ENCODE measurements at places on chromosomes 13 and 19.

- DNase-seq, result no peak
Measured at GRCh38 chr13:108895220-108895704, 265.9 kb downstream of the MYO16 start.

DNA sequence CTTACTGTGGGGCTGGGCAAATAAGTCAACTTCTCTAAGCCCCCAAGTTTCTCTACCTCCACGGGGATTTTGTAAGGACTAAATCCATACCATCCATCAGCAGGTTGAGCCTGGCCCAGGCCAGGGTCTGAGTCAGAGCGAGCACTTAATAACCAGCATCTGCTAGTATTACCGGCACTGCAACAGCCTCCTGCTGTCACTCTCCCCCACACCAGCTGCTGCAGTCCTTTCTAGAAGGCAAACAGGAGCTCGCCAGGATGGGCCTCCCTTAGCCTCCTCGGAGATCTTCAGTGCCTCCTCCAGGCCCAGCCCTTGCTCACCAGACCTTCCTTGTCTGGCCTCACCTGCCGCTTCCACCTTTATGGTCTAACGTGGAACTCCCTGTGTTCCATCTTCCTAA is 3.2 kb downstream of the NAPA start:
- no peak for DNase-seq

DNA sequence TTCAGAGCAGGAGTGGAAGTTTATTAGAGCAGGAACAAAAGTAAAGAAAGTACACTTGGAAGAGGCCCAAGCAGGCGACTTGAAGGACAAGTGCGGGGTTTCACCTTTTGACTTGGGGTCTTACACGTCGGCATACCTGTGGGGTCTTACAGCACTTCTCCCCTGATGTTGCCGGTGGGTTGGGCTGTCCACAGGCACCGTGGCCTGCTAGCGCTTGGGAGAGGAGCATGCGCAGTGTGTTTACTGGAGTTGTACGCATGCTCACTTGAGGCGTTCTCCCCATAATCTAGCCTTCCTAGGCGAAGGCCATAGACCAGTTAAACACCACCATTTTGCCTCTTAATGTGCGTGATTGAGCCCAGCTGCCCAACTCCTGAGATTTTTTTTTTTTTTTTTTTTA is 25.0 kb upstream of the PLEKHF1 start:
- no peak for DNase-seq

GRCh38 chr19:3969435-3970312 is 1.2 kb downstream of the DAPK3 start:
- DNase-seq, result no peak

- DNase-seq, result no peak
Measured at GRCh38 chr13:25585000-25585399, 213.2 kb downstream of the ATP8A2 start.

DNA sequence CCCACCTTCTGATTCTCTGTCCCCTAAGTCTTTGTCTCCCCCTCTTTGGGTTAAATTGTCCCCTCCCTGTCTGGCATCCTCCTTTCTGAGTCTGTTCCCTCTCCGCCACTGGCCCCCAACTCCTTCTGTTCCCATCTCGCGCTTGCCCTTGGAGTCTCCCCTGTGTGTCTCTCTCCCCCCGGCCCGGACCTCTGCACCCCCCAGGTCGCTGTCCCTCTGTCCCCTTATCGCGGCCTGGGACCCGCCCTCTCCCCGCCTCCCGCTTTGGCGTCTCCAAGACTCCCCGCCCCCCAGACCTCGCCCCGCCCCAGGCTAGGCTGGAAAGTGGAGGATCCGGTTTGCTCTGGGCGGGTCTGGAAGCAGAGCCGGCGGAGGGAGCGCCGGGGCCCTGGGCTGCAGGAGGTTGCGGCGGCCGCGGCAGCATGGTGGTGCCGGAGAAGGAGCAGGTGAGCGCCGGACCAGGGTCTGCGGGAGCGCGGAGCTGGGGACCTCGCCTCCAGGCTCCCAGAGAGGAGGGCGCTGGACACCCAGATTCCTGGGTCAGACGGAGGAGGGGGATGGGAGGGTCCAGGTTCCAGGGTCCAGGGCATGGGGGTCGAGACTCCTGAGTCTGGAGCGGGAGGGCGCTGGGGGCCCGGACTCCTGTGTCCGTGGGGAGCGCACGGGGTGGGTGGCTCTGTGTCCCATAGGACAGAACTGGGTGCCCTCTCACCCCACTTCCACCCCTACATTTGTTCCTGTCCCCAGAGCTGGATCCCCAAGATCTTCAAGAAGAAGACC is at the start of gene TRPM4:
TRPM4 (plus strand) TSS at position 348 of the 780 bp plus-strand sequence; CDS start at position 423, 75 bp downstream.
- peak; percentile 62 for DNase-seq

DNA sequence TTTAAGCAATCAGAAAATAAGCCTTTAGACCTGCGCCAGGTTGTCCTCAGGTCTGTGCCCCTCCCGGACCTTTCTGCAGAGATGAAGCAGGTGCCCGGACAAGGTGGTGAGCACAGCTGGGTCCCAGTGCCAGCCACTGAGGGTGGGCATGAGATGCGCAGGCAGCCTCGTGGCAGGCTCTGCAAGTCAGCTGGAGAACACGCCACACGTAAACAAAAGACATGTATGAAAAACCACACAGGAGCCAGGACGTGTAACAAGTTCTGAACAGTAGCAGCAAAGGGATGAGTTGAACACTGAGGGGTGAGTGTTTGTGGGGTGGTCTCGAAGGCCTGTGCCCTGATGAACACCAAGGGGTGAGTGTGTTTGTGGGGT is 68.8 kb upstream of the MCF2L start:
- DNase-seq, result no peak

GRCh38 chr19:19098084-19098702 is 34.4 kb downstream of the SLC25A42 start:
- no peak for DNase-seq

DNA sequence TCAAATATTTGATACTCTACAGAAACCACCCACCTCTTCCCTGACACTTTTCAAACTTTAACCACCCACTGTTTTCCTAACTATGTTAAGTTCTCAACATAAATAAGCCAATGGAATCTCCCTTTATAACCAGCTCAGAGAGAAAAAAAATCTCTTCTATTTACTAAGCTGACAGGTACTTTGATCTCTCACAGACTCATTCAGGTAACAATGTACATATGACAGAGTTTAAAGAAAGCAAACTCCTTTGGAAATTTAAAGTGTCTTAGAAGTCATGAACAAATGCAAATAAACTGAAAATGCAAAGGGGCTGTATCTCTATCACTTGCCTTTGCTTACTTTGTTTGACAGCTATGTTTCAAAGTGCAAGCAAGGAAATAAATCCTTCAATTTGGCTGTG is 109.3 kb downstream of the KLF12 start:
- no peak for DNase-seq

- DNase-seq, result peak; percentile 22
Measured at GRCh38 chr13:72726726-72727416, 558 bp downstream of the MZT1 start.

DNA sequence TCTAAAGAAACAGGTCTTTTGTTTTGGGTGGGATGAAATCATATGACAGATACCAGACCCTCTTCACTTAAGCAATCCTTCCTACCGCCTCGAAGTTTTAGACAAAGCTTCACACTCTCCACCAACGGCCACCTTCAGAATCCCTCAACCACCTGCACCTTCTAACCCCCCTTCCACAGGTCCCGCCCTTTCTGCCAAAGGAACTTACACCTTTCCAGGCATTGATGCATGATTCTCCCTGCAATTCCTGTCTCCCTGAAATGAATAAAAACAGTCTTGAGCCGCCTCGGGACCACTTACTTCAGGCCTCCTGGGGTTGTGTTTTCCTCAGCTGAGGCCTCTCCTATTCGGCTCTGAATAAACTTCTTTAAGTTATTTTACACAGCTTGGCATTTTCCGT is 859 bp downstream of the ZNF433 start:
- no peak for DNase-seq

DNA sequence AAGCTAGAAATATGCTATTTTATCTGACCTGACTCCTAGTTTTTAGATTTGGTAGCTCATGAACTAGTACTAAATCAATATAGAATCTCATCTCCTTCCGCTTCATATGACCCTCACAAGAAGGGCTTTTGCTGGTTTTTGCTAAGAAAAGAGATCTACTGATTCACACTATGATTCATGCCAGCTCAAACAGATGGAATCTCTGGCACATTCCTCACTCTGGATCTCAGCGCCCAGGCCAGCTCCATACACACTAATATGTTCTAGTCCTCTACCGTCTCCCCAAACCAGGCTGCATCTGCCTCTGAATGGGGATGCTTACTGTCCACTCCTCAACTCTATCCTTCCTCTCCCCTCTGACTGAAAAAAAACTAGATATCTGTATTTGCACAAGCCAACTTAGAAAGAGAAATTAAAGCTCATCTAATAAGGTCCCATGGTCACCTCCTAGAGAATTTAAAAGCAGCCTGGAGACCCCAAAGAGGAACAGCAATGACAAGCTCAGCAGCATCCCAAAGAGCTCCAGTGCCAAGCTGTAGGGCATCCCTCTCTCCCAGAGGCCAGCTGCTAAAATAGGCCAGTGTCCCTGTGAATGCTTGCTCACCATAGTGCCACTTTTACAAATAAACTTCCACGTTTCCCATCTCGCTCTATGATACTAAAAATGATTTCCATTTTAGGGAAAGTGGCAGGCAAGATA is 74.9 kb downstream of the LHFPL6 start:
- peak; percentile 32 for DNase-seq

GRCh38 chr19:19542507-19542906 is 4.4 kb downstream of the CILP2 start:
- DNase-seq, result no peak

GRCh38 chr19:12913851-12914690 is 5.0 kb downstream of the SYCE2 start:
- DNase-seq, result no peak

- no peak for DNase-seq
Measured at GRCh38 chr13:97913206-97913605, 40.3 kb upstream of the IPO5 start.

- DNase-seq, result peak; percentile 35
Measured at GRCh38 chr13:110887597-110888333, 27.1 kb downstream of the ANKRD10 start.

DNA sequence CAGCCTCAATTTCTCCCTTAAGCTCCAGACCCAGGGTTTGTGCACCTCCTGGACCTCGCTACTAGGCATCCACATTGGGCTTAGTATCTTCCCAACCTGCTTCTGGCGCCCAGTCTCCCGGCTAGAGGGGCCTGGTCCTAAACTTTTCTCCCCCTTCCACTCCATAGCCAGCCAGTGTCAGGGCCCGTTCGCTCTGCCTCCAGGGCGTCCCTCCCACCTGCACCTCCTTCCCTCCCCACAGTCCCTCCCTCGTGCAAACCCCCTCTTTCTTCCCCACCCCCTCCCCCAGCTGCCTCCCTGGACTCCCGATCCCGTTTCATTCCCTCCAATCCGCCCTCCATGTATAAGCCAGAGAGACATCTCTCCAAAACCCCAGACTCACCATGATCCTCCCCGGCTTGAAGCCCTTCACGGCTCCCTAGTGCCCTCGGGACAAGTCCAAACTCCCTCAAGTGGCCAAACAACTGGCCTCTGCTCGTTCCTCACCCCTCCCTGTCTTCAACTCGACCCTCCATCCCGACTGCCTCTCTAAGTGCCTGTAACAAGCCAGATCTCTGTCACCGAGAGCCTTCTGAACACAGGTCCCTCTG is 997 bp upstream of the SAMD4B start:
- DNase-seq, result no peak

DNA sequence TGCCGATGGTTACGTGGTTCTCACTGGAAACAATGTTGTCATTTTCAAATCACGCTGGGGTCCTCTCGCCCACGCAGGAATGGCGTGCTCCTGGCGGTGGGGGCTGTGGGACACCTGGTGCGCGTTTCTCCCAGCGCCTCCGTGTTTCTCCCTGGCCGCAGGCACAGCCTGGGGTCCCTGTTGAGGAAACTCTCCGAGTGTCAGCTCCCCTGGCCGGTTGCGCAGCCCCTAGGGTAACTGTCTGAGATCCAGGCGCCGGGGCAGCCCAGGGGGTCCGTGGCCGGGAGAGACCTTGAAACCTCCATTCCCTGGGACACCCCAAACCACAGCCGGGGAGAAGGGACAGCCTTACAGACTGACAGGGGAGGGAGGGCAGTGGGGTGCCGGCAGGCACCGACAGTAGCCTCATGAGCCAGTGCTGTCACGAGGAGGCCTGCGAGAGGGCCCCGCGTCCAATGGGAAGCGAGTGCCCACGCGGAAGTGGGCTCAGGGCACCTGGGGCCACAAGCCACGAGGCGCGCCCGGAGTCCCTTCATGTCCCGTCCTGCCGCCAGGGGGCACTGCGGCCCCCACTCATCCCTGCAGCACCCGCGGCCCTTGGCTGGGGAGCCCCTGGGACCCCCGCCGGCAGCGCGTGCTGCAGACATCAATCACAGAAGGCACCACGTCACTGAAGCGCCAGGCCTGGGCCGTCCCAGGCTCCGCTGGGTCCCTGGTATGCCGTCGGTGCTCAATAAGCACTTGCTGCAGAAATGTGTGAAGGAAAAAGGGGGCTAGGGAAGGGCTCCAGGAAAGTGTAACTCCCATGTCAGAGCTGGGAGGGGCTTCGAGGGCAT is 9.5 kb downstream of the ADAMTSL5 start:
- no peak for DNase-seq

DNA sequence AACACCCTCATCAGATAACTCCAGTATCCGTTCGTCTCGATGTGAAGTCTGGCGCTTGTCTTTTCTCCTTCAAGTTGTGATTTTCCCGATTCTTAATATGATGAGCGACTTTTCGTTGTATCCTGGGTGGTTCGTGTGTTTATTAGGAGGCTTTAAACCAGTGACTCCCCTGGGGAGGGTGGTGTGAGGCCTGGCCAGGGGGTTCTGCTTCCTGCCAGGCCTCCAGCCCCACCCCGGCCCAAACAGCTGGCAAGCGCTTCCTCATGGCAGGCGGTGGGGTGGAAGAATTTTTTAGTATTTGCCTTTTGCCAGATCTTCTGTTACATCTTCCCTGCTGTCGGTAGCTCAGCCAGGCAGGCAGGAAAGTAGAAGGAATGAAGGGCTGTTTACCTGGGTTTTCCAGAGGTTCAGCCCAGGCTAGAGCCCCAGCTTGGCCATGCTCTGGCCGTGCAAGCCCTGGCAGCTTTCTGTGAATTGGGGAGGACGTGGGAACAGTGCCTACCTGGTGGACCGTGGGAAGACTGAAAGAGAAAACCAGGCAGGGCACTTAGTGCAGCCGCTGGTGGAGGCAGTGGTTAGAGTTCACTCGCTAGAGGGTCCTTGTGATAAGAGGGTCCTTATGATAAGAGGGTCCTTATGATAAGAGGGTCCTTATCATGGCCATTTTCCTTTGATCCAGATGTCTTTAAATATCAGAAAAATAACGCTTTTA is 37.7 kb upstream of the DCUN1D2 start:
- DNase-seq, result no peak

GRCh38 chr13:94192431-94192975 is 287.0 kb downstream of the DCT start:
- no peak for DNase-seq

DNA sequence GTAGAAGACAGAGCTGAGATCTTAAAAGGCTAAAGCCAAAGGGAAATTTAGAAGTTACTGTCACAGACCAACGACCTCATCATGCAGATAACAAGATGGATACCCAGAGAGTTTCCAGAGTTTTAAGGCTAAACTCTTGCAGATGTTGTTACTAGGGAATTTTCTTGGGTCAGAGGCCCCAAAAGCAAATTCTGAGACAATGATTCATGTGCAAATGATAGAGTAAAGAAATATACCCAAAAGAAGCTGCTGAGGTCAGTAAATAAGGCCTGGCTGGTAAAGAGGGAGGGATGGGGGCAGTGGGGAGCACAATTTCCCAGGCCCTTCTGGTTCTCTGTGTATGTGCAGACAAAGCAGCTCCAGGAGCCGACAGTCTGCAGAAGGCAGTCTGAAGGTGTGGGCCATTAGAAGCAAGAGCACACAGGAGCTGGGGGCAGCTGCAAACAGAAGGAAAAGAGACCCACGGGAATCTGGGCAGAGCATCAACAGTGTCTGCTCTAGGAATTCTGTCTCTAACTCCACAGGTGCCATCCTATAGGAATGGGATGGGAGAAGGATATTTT is 330.8 kb downstream of the TBC1D4 start:
- DNase-seq, result no peak

Data from posterior cingulate gyrus (tissue), 11 donors.